ENCODE measurements at places on chromosomes 6 and 20.
A peak's percentile ranks its signal among the peaks of the same experiment; 100 is the strongest.

GRCh38 chr20:51926670-51927305 lies 124.5 kb upstream of the SALL4 start:
- DNase-seq, result no peak

- no peak for DNase-seq
Observed at GRCh38 chr6:166924531-166924930, 31.8 kb downstream of the RNASET2 start.

DNA sequence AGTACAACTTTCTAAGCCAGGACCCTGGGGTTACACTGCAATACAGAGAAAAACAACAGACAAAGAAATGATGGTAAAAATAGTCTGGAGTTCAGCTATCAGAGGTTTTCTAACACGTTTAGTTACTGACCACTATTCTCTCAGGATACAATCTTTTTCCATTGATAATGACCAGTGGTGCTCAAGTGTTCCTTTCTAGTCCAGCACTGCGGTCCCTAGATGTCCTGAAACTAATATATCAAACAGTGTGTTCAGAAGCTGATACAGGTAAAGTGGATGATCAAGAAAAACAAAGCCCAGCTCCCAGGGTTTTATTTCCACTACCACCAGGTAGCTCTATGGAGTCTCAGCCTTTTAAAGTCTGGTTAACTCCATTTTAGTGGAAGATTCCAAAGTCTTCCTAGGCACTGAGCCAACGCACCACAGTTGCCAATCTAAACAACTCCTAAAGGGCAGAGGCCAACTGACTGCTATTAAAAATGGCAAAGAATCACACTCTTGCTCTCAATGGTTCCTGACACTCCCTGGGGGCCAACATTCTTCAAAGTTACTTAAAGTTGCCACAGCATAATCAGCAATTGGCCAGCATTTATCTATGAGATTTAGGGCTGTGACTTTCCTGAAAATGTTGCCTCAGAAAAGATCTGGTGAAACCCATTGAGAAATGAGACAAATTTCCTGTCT lies 38.2 kb downstream of the DZANK1 start:
- no peak for DNase-seq

DNA sequence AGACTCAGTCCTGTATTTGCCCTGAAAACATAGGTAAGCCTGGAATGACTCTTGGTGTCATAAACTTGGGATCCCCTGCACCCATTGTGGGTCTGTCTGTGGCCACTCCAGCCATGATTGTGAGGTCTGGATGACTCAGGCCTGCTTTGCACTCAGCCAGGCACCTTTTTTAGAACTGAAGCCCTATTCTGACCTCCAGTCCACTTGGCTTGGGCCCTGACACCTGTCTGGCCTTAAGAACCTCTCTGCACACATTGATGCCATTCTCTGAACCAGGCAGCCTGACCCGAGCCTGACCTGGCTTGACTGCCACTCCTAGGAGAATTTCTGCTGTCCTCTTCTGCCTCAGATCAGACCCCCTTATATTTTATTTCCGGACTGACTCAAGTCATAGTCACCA lies 383.7 kb downstream of the MAFB start:
- no peak for DNase-seq

DNA sequence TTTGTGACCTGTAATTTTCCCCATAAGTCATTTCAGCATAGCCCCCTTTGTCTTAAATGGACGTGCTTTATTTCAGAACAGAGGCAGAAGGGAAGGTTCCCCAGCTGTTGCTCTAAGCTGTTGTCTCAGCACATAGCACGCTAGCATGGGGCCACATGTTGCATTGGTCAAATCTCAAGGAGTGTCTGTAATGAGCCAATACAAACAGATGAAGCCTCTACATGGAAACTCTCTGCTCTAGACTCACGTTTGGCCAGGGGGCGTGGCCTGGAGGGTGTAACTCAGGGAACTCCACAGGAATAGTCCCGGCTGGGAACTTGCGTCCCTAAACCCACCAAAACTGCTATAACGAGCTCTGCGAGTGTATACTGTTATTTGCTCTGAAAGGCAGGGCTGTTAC lies 35.2 kb upstream of the SLC22A2 start:
- DNase-seq, result peak; percentile 47

DNA sequence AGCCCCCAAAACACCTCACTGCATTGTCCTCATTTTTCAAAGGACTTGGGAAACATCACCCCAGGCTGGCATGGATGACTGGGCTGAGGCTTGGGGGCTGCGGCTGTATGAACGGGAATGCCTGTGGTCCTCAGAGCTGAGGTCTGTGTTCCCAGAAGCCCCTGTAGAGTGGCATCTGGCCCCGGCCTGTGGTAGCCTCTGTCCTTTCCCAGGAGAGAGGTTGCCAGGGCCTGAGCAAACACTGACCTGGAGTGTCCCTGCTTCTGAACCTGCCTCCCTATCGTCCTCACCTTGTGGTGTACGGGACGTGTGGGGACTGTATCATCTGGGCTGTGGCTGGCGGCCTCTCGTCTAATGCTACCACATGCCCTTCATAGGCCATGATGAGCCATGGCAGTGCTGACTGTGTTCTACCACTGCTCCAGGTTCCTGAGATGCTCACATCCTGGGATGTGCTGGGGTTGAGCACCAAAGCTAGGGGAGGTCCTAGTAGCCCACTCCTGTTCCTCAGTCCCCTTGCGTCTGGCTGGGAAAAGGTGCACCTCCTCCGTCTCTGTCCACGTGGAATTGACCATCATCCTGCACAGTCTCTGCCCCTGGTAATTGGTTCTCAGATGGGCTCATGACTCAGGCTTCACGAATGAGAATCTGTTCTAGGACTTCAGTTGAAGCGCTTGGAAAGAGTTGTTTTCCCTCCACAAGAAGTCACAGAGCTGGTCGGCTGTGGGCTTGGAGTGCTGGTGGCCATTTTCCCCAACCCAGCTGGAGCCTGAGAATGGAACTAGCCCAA lies 27.6 kb downstream of the PHACTR3 start:
- no peak for DNase-seq

DNA sequence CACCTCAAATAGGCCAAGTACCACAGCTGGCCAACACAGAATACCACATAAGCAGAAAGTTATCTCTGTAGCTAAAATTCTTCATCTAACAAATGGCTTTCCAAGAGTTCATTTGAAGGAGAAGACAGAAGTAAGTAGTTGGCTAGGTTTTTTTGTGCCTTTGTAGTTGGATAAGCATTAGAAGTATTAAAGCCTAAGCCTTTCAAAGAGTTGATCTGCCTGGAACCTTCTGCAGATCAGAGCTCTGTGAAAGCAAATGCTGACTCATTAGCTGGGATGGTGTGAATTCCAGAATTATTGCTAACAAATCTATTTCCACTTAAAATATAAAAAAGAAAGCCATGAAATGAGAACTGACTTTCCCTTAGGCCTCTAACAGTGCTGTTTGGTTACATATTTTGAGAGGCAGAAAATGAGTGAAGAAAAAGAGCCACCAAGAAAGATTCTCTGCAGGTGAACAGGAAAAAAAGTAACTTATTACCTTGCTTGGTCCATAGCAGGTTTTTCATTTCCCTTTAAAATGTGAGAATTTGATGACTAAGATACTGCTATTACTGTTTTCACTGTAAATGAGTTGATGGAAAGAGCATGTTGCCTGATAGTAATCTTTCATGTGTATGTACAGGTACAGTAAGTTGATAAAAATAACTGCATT lies 763.2 kb upstream of the FLRT3 start:
- peak; percentile 71 for DNase-seq

DNA sequence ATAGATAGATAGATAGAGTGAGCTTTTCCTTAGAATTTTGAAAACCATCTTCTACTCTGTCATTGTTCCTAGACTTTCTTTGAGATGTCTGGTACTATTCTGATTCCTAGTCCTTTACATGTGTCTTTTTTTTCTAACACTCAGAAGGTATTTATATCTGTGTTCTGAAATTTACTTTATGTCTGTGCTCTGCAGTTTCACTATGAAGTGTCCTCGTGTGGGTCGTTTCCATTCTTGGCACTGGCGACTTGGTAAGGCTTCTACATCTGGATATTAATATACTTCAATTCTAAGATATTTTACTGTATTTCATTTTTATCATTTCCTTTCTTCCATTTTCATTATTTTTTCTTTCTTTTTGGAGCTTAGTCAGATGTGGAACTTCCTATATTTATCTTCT lies 87.0 kb downstream of the FHL5 start:
- DNase-seq, result no peak

DNA sequence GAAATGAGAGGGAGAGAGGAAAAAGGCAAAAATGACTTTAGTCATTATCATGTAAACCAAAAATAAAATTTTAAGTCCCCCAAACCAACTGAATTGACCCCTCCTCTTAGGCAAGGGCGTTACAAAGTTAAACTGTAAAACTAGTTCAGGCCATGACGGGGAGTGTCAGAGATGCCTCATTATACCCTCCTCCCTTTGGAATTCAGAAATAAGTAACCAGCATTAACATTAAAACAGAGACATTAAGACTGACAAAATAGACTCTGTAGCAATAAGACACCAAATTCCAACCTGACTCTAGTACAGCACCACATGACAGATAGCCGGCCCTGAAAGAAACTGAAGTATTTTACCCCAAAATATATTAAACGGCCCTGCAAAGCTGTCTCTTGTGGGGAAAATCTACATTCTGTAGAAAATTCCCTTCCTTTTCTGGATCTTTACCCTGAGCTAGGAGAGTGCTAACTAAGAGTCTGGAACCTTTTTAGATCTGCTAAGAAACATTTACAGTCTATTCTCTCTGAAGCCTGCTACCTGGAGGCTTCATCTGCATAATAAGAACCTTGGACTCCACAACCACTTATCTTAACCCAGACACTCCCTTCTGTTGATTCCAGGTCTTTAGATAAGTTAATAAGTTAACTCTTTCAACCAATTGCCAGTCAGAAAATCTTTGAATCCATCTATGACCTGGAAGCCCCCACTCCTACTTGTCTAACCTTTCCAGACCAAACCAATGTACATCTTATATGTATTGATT lies 150.7 kb downstream of the PKHD1 start:
- DNase-seq, result no peak

DNA sequence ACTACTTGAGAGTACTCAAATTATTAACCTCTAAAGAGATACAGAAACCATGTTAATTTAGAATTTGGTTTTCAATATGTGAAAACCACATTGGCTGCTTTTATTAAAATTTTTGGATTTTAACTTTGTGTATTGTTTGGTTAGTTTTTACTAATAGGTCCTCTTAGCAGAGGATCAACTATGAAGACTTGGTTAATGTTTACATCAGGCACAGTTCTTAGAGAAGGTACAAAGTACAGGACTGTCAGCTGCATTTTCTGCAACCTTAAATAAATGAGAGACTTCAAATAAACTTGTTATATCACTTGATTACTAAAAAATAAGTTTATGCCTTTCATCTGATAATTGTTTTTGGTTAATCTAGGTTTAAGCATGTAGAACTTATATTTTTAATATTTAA lies 89.1 kb downstream of the PHF3 start:
- no peak for DNase-seq

DNA sequence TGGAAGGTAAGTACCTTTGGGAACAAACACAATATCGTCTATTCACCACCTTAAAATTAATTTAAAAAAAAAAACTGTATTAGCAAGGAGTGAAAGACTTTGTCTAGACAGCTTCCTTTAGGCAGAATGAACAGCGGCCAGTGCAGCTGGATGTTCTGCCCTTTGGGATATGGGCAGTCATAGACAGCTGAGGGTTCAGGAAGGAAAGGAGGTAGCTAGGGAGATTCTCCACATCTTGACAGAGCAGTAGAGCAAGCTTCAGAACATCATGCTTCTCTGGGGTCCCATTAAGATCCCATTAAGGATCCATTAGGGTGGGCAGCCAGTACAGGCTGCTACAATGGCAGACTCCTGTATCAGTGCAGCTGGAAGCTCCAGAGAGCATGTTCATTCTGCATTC lies 46.5 kb upstream of the PLCB4 start:
- no peak for DNase-seq

DNA sequence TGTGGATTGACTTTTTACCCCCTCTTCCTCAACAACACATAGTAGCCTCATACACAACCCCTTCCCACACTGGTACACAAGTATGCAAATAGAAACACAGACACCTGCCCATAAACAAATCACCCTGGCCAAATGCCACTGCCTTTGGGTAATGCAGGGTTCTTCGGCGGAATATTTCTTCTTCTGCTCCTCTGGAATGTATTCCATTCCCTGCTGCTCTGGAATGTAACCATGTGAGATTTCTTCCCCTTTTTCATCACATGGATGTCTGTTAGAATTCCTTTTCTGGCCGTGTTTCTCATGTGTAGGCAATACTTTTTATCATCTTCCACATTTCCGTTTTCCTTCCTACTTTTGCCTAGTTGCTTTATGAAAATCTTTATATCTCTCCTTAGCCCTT lies 76.1 kb upstream of the TPD52L1 start:
- DNase-seq, result peak; percentile 47

GRCh38 chr6:75308250-75308988 lies 23.8 kb upstream of the TMEM30A start:
- no peak for DNase-seq

GRCh38 chr6:135869857-135870256 lies 18.4 kb downstream of the PDE7B start:
- DNase-seq, result no peak

DNA sequence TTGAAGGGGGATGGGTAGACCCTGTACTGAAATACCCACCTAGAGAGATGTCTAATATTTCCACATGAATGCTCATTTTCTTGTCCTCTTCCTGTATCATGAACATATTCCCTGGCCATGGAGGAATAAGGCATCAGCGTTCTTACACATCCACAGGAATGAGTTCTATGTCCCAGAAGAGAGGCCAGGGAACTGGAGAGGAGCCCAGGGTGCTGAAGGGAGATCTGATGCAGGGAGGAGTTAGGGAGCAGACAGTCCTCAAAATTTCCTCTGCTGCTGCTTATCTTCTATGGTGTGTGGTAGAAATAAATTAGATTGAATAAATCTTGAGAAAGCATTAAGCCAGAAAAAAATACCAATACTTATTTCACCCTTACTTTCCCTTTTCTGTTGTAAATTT lies 295.0 kb downstream of the KCNQ5 start:
- peak; percentile 81 for DNase-seq

DNA sequence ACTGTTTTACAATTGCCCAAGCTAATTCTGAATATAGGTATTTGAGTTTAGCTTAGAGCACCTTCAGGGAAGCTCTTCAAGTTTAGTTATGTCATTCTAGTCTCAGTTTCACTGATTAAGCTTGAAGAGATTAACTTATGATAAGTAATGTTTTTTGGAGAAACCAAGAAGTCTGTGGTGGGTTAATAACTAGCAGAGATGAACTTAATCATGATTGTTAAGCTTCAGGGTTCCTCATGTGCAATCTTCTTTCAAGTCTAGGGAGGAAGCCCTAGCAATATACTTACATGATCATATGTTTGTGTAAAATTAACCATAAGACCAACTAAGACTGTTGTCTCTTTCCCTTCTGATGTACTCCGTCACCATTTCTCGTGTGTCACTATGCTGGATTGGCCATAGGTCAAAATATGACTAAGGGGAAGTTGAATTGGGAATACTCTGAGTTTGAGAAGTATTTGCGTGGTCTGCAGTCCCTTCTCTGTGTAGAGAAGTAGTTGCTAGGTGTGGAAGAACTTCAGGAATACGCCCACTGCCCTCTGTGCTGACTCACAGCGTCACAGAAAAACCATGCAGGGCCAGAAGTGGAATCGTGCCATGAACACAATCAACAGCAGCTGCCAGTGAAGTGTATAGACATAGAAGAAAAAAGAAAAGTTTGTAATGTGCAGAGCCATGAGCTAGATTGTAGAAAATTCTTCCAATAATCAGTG lies 88.3 kb downstream of the SH3BGRL2 start:
- DNase-seq, result no peak

Measured in umbilical cord (tissue), 2 donors.